ENCODE measurements at places on chromosomes 7 and 10.
A peak's percentile ranks its signal among the peaks of the same experiment; 100 is the strongest.

- DNase-seq = no peak
These were observed 31.3 kb upstream of the NME8 start for GRCh38 chr7:37816922-37817590.

DNA sequence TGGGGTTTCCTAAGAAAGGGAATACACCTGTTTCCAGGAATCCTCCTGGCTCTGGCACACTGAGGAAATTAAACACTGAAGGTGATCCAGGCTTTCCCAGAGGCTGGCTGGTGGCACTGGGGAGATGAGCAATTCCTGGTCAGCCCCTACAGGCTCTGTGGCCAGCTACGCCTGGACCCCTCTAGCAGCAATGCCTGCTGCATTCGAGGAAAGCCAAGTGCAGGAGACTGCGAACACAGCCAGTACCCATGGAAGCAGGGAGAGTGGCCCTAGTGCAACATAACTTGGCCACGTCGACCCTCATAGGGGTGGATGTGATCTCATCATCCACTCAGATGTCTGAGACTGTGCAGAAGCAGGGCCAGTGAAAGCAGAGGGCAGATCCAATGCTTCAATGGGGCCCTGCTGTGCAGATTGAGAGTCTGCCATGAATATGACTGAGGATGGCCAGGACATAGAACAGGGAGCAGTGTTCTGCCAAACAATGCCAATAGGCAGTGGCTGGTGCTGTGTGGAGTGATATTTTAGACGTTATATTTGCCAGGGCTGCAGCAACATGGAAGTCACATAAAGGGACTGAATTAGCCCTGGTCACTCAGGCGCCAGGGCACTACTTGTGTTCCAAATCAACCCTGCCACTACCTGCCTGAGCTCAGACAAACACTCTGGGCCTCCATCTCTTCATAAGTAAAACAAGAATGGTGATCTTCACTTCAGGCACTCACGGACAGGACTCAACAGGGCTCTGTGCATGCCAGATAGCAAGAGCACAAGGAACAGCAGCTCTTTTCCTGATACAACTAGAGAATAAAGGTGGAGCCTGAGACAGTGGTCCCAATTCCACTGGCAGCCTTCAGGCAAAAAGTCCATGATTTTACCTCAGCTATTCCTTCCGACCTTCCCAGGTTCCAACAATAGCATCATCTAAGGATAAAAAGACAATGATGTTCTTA lies 2.4 kb downstream of the ZNF488 start:
- DNase-seq = no peak

GRCh38 chr7:52473756-52474155 lies 561.7 kb upstream of the POM121L12 start:
- no peak for DNase-seq

DNA sequence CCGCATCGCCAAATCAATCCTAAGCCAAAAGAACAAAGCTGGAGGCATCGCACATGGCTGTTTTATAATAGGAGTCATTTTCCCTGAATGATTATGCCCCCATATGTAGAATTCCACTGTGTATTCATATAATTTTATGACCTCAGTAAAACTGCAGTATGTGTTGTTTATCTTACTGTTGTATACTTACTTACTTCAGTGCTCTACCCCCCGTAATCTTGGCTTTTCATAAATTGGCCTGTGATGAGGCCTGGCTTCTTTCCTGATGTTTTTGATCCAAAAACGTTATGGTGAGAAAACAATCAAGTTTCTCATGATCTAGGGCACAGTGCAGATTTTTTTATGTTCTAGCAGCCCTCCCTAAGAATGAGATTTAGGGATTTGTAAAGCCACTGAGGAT lies 306.4 kb upstream of the FZD1 start:
- peak; percentile 78 for DNase-seq
